ENCODE measurements at places on chromosomes 12 and 14. TPM values are rescaled to one million over a fixed set of nuclear protein-coding genes. Genes with fewer than 3 reads are reported as not detected.

GRCh38 chr12:74328623-74329022 lies 209.0 kb upstream of the ATXN7L3B start:
- no peaks in the 10 kb centered on the region for H3K4me1 ChIP-seq
- DNase-seq, result no peak
- H3K27ac ChIP-seq, result no peak overlapping the region

DNA sequence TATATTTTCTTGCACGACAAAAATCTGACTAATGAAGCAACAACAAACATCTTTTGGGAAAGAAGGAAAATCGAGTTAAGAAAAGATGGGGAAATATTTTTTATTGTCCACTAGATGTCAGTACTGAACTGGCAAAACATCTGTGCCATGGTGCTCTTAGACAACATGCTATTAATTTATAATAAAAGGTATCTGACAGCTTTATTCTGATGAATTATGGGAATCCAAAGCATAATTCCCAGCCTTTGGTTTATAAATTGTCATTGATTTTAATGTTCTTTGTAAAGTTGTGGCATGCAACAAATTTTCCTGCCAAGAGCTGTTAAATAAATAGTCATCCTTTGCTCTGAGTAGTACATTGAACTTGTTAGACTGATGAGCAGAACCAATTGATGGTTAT lies 231.2 kb downstream of the ETNK1 start:
- DNase-seq, result peak; percentile 37
- no peak overlapping the region for H3K4me3 ChIP-seq
- H3K36me3 ChIP-seq, result no peaks in the 10 kb centered on the region
- no peaks in the 10 kb centered on the region for H3K4me1 ChIP-seq

DNA sequence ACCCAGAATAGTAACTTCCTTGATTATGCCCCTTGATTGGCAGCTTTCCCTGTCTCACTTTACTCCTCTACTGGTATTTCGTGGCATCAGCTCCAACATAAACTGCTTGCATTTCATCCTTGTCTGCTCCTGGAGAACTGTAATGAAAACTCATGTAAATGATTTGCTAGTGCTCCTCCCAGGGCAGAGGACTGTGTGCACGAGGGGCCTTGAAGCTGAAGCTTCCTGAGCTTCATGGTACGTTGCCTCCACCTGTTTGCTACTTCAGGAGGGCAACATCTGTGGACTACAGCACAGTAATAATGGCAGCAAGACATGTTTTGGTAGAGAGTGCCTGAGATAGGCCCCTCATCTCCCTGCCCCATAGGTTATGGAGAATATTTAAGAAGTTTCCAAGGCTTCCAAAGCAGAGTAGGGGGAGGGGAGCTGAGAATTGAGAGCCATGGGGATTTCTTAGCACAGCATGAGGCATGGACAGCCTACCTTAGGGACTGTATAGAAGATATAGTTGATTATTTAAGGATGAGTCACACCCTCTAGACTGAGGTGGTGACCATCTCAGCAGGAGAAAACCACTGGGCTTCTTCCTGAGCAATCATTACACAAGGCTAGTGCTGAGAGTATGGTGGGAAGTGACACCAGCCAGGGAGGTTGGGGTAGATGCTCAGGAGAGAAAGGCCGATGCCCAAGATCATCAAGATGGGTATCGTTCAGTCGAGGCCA lies 29.5 kb downstream of the CCDC198 start:
- no peak overlapping the region for H3K27ac ChIP-seq
- no peaks in the 10 kb centered on the region for H3K36me3 ChIP-seq
- no peak for DNase-seq
- H3K4me3 ChIP-seq, result no peak overlapping the region

DNA sequence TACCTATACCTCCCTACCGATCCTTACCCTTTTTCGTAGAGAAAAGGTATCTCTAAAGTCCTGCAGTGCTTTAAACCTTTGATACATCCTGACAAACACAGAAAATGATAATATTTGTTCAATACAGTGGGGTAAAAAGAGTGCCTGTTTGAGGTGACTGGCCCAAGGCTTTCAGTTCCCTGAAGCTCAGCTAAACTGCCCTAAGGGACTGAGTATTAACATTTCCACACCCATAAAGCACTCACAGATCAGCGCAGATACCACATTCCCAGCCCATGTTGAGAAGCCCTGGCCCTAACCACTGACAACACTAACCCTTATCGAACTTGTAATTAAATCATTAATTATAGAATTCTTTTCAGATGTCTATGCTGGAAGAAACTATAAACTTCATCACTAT lies 108.7 kb downstream of the DIP2B start:
- no peak overlapping the region for H3K4me3 ChIP-seq
- no peaks in the 10 kb centered on the region for H3K27me3 ChIP-seq
- H3K36me3 ChIP-seq, result no peaks in the 10 kb centered on the region
- H3K4me1 ChIP-seq, result no peaks in the 10 kb centered on the region
- no peak for DNase-seq

- DNase-seq, result no peak
- no peaks in the 10 kb centered on the region for H3K36me3 ChIP-seq
- peak overlapping the region; percentile 46 for H3K27ac ChIP-seq
- H3K27me3 ChIP-seq, result no peaks in the 10 kb centered on the region
Observed at GRCh38 chr12:88496891-88497371, 83.3 kb downstream of the KITLG start.

DNA sequence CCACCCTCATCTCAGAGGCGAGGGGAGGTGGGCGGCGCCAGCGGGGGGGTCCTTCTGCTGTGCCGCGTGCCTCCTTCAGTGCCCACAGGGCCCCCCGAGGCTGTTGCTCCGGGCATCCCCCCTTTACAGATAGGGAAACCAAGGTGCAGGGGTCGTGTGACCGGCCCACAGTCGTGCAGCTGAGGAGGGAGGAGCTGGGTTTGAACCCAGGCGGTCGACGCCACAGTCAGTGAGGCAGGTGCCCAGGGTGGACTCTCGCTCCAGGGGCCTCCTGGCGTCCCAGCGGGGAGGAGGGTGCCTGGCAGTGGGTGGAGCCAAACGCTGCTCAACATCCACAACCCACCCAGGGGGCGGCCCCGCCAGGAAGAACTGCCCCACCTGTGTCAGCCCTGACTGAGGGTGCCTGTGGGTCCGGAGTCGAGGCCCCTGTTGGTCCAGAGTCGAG lies 8.6 kb downstream of the GALNT9 start:
- H3K4me3 ChIP-seq, result no peak overlapping the region
- H3K36me3 ChIP-seq, result no peaks in the 10 kb centered on the region
- DNase-seq, result no peak
- H3K27me3 ChIP-seq, result peaks cover 99% of the 10 kb centered on the region
- H3K27ac ChIP-seq, result no peak overlapping the region

DNA sequence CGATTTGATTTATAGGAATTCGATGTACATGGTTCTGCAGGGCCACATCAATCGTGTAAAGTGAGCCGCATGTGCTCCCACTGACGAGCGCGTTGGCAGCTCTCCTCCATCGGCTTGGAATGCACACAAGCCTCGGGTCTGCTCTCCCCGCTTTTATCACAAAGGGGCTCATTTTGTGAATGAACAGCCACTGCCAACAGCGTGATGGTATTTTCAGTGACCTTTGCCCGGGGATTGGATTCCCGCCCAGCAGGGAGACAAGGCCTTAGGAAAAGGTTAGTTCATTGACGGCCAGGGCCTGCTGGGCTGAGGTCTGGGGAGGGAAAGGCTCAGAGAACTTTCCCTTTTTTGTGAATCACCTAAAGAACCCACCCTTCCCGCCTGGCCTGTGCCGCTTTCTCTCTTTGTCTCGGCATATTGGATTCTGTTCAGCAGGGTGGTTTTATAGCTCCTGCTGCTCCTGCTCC lies 232.1 kb downstream of the MSRB3 start:
- H3K27ac ChIP-seq, result peak overlapping the region; percentile 4
- H3K36me3 ChIP-seq, result no peaks in the 10 kb centered on the region
- no peaks in the 10 kb centered on the region for H3K27me3 ChIP-seq
- no peak for DNase-seq
- no peak overlapping the region for H3K4me3 ChIP-seq

GRCh38 chr14:85508863-85509262 lies 21.1 kb upstream of the FLRT2 start:
- no peaks in the 10 kb centered on the region for H3K27me3 ChIP-seq
- no peak for DNase-seq
- no peak overlapping the region for H3K4me3 ChIP-seq
- H3K27ac ChIP-seq, result no peak overlapping the region
- H3K4me1 ChIP-seq, result no peaks in the 10 kb centered on the region

DNA sequence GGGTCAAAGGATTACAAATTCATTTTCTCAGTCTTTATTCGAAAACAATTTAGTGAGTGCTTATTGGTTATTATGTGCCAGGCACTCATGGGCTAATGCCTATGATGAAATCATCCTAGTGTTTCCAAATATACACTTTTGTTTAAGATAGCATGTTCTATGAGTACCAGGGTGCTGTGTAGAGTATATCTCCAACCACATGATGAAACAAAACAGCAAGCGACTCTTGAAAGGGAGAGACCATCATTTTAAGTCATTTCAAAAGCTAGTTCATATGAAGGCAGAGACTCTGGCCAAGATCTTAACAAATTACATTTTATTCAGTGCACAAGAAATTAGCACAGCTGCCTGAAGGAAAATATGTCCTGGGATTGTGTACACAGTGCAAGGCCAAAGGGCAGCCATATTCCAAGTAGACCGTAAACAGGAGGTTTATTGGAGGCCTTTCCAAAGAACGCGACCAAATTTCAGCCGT lies 204.2 kb downstream of the EFCAB11 start:
- H3K4me1 ChIP-seq, result no peaks in the 10 kb centered on the region
- no peaks in the 10 kb centered on the region for H3K36me3 ChIP-seq
- no peak for DNase-seq
- no peak overlapping the region for H3K27ac ChIP-seq
- H3K27me3 ChIP-seq, result no peaks in the 10 kb centered on the region
- no peak overlapping the region for H3K4me3 ChIP-seq

- H3K36me3 ChIP-seq, result no peaks in the 10 kb centered on the region
- H3K27me3 ChIP-seq, result no peaks in the 10 kb centered on the region
- H3K4me3 ChIP-seq, result no peak overlapping the region
Observed at GRCh38 chr12:81196595-81196994, 118.7 kb downstream of the ACSS3 start.

DIO2 gene
- 0.91 TPM for polyA plus RNA-seq

SDS gene
- polyA plus RNA-seq, result 0.08 TPM

SOAT2 gene
- polyA plus RNA-seq, result 0.13 TPM

SPRING1 gene
- polyA plus RNA-seq, result 12.2 TPM

All from SK-N-SH (cell line).